ENCODE measurements at places on chromosomes 3 and 15.

GRCh38 chr3:25843332-25843731 lies 53.4 kb downstream of the OXSM start:
- no peaks in the 10 kb centered on the region for H3K27me3 ChIP-seq
- no peak for DNase-seq
- no peaks in the 10 kb centered on the region for H3K4me1 ChIP-seq
- no peak overlapping the region for H3K27ac ChIP-seq

DNA sequence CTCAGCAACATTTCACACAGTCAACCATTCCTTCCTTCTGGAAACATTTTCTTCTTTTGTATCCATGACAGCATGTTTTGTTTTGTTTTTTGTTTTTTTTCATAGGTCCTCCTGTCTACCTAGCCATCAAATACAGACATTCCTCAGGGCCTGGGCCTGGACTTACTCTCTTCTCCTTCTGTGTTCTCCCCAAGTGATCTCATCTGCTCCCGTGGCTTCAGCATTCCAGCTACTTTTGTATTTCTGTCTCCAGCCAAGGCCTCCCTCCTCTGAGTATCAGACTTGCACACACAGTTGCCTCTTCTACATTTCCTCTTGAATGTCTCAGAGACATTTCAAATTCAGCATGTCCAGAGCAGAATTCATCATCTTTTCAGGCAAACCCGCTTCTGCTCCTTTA lies 82.4 kb downstream of the HCN4 start:
- H3K36me3 ChIP-seq: no peaks in the 10 kb centered on the region
- H3K4me1 ChIP-seq: peaks cover 50% of the 10 kb centered on the region
- no peak for DNase-seq
- H3K4me3 ChIP-seq: no peak overlapping the region
- peak overlapping the region; percentile 69 for H3K27ac ChIP-seq
- no peaks in the 10 kb centered on the region for H3K27me3 ChIP-seq

DNA sequence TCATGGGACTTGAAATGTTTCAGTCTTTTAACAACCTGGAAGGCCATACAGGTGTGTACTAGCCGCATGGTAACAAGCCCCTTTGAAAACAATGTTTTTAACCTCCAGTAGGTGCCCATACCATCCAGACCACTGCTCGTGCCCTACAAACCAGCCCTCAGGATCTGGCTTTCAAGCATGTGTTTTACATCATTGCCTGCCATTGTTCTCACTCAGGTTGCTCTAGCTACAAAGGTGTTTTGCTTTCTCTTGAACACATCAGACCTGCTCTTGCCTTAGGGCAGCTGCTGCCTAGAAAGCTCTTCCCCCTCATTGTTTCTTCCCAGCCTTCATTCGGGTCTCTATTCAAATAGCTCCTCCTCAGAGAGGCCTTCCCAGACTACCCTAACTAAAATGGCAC lies 32.3 kb upstream of the MAP3K13 start:
- H3K36me3 ChIP-seq: no peaks in the 10 kb centered on the region
- peak overlapping the region; percentile 85 for H3K27ac ChIP-seq

DNA sequence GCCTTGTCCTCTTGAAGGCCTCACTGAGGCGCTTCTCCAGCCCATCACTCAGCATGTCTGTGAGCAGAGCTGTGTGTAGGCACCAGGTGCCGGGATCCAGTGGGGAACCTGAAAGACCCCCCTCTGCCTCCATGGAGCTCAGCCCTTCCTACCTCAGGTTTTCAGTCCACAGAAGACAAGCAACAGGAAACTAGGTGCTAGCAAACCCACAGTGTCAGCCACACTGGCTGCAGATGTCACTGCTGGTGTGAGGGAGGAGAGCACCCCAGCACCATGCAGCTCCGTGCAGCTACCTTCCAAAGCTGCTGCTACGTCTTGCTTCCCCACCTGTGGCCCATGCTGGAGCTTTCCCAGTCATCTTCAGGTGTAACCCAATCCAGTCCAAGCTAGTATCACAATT lies 17.9 kb downstream of the PSTPIP1 start:
- H3K27me3 ChIP-seq: no peaks in the 10 kb centered on the region
- peak overlapping the region; percentile 67 for H3K27ac ChIP-seq
- H3K36me3 ChIP-seq: peaks cover 53% of the 10 kb centered on the region
- peaks cover 77% of the 10 kb centered on the region for H3K4me1 ChIP-seq
- DNase-seq: no peak

- H3K4me3 ChIP-seq: no peak overlapping the region
- H3K36me3 ChIP-seq: peaks cover 16% of the 10 kb centered on the region
- no peak for DNase-seq
- no peak overlapping the region for H3K27ac ChIP-seq
- H3K27me3 ChIP-seq: no peaks in the 10 kb centered on the region
Measured at GRCh38 chr15:40630313-40630712, 36.3 kb downstream of the KNL1 start.

GRCh38 chr3:12440927-12441714 lies 43.2 kb upstream of the TSEN2 start:
- no peak overlapping the region for H3K4me3 ChIP-seq
- DNase-seq: no peak
- no peaks in the 10 kb centered on the region for H3K36me3 ChIP-seq
- H3K27ac ChIP-seq: no peak overlapping the region
- H3K4me1 ChIP-seq: no peaks in the 10 kb centered on the region

DNA sequence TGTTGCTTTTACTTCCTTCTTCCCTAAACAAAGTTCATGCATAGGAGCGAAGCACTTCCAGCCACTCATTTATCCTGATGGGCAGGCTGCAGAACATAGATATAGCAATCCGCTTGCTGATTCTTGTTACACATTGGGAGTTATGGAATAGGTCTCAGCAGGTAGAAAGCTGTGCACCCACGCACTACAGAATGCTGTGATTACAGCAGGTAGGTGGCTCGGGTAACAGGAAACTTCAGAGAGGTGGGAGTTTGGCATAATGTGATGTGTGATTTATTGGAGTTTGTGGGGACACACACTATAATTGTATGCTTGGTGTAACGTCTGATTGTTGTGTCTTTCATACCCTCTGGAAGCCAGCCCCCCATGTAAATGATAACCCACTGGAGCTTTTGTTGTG lies 99.2 kb upstream of the MEIS2 start:
- no peaks in the 10 kb centered on the region for H3K4me1 ChIP-seq
- H3K27me3 ChIP-seq: no peaks in the 10 kb centered on the region
- H3K4me3 ChIP-seq: no peak overlapping the region
- H3K27ac ChIP-seq: no peak overlapping the region

GRCh38 chr3:26997226-26997625 lies 372.0 kb downstream of the NEK10 start:
- no peaks in the 10 kb centered on the region for H3K36me3 ChIP-seq
- H3K27ac ChIP-seq: no peak overlapping the region
- H3K4me3 ChIP-seq: no peak overlapping the region
- DNase-seq: no peak
- H3K27me3 ChIP-seq: no peaks in the 10 kb centered on the region
- no peaks in the 10 kb centered on the region for H3K4me1 ChIP-seq

GRCh38 chr3:24373198-24373959 lies 121.3 kb downstream of the THRB start:
- no peak for DNase-seq
- H3K4me1 ChIP-seq: no peaks in the 10 kb centered on the region
- H3K27me3 ChIP-seq: no peaks in the 10 kb centered on the region
- no peak overlapping the region for H3K4me3 ChIP-seq
- H3K36me3 ChIP-seq: no peaks in the 10 kb centered on the region

DNA sequence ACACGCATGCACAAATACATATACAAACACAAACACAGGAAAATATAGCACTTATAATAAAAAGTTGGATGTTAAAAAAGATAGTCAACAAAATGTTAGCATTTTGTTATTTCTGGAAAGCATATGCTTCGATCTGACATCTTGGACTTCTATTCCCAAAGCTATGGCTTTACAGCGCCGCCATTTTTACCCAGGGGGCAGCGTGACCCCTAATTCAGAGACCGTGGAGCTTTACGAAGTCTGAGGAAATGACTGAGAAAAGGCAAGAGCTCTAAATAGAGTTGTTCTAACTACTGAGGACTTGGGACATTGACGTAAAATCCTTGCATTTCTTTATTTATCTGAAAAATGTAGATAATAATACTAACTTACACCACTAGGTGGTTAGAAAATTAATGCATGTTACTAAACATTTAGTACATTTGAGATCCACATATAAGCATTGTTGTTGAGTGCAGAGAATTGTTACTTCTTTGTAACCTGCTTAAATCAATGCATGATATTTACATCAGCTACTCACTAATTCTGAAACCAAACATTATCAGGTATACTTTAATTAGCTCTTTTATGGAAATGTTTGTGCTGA lies 155.4 kb downstream of the TP63 start:
- no peak overlapping the region for H3K27ac ChIP-seq
- DNase-seq: no peak
- H3K36me3 ChIP-seq: no peaks in the 10 kb centered on the region
- no peaks in the 10 kb centered on the region for H3K4me1 ChIP-seq
- H3K4me3 ChIP-seq: no peak overlapping the region

Data from CD14-positive monocyte (primary cell).